ENCODE measurements at places on chromosomes 4 and X. TPM values are rescaled to one million over a fixed set of nuclear protein-coding genes. Genes with fewer than 3 reads are reported as not detected.
A peak's percentile ranks its signal among the peaks of the same experiment; 100 is the strongest.

DNA sequence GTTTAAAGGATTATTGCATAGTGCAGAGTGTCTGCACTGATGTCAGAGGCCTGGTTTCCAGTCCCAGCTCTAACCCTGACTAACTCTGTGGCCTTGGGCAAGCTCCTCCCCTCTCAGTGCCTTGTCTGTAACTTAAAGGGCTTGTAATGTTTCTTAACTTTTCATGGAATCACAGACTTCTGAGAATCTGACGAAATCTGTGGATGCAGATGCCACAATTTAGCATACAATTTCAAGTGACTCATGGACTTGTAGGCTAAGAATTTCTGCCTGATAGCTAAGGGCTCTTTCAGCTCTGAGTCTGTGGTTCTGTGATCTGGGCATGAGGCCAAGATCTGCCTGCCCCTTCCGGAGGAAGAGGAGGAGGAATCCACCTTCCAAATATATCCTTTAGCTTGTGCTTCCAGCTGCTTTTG, 236.9 kb downstream of the AR start:
- peak; percentile 37 for DNase-seq

DNA sequence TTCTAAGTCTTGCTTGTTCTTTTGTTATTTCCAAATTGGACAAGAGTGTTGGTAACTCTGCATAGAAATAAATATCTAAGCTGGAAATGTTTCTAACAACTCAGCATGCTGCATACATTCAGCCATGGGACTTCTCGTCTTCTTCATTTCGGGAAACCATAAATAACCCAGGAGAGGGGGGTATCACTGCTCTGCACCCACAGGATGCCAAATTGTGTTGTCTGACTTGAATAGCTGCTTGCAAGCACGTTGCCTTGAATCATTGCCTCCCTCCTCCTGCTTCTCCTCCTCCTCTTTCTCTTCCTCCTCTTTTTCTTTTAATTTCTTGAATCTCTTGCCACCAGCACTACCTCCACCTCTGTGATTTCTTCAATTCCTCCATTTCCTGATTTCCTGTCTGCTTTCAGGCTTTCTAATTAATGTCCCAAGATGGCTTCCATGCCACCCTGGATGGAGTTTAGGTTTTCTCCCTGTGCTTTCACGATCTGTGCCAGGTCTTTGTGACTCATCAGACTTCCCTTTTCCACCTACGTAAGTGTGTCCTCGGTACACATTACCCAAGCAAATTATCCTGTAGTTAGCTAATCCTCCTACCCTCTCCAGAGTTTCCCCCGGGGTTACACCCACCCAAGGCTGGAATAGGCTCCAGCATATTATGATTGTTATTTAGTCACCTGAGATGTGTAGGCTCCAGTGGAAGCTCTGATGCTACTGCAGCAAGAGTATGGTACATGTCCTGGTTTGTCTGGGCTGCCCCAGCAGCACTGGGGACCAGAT, 122.6 kb upstream of the VCX3B start:
- DNase-seq, result no peak

- no peak for DNase-seq
Observed at GRCh38 chrX:41608244-41608643, 80.5 kb upstream of the GPR34 start.

DNA sequence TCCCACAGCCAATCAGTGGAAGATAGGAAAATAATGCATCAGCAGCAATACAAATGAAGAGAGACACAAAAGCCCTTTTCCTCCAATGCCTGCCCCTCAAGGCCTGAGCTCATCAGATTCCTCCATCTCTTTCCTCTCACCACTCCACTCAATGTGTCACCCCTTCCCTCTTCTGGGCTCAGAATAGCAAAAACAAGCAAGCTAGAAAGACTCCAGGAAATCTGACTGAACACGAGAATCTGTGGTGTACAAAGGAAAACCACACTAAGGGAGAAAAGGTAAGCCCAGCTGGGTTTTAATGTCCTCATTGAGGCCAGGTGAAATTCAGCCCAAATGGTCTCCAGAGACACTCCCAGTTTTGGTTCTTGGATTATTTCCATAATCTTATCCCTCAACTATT, 46.3 kb downstream of the ARHGEF9 start:
- DNase-seq, result no peak

GRCh38 chrX:638482-639131, 8.0 kb downstream of the SHOX start:
- DNase-seq, result no peak

GRCh38 chr4:159719531-159719930, 616.7 kb downstream of the RAPGEF2 start:
- DNase-seq, result no peak

DNA sequence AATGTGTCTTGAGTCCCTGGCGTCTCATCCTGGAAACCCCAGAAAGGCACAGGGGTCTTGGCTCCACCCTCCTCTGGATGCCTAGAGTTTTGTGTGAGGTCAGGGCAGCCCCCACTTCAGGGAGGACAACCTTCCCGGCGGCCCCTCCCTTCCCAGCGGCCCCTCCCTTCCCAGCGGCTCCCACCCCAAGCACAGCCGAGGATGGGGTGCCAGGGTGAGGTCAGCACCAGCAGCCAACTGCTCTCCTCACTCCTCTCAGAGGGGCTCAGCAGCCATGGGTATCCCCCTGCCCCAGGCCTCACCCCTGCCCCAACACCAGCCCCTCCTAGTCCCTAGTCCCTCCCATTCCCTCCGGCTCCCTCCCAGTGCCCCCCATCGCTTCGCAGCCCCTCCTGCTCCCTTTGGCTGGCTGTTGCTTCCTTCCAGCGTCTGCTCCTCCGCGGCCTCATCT, 17.4 kb downstream of the DGKQ start:
- DNase-seq, result no peak

- no peak for DNase-seq
Observed at GRCh38 chrX:107731831-107732502, 43.6 kb downstream of the TSC22D3 start.

DNA sequence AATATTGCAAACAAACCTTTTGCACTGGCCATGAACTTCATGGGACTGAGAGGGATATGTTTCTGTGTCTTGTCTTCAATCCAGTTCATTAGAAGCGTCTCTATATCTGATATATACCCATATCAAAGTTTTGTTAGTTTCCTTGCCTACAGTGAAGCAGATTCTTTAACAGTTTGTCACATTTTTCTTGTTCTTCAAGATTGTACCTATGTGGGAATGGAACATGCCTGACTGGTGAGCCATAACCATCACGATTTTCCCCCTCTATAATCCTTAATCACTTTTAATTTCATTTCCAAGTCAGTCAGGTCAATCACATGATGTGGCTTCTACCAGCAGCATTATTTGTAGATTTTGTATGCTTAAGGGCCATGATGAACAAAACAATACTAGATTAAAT, 197.1 kb upstream of the PDE5A start:
- no peak for DNase-seq

GRCh38 chrX:70041993-70042392, 7.7 kb downstream of the AWAT2 start:
- no peak for DNase-seq

DNA sequence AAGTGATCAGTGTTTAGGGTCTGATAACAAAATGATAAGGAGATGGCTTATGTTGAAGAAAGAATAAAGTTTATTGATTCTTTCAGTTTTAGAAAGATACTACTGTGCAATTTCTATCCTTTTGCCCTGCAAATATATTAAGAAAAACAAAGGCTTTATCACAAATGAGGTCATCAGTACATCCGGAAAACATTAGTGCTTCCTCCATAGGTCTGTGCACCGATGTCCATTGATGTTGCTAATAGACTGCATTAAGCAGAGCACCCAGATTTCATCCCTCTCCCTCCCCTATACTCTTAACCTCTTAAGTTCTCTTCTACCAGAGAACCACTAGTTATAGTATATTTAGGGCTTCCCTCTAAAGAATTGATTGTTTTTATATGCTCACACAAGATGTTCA, 53.7 kb upstream of the HHIP start:
- no peak for DNase-seq

DNA sequence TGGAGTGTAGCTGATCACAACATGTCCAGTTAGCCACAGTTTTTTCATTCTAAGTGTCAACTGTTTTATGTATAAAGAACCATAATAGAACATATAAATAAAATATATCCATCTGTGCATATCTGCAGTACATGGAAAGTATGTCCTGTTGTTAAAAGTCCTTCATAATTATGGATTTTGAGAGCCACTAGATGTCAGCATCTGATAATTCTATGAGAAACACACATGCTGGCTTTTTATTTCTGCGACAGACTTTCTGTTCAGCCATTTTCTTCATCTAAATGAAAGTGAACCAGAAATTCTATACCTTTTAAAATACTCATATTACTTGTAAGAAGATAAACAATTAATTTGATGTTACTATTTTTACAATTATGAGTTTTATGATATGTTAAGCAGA, 251.5 kb downstream of the GPM6A start:
- DNase-seq, result peak; percentile 18

DNA sequence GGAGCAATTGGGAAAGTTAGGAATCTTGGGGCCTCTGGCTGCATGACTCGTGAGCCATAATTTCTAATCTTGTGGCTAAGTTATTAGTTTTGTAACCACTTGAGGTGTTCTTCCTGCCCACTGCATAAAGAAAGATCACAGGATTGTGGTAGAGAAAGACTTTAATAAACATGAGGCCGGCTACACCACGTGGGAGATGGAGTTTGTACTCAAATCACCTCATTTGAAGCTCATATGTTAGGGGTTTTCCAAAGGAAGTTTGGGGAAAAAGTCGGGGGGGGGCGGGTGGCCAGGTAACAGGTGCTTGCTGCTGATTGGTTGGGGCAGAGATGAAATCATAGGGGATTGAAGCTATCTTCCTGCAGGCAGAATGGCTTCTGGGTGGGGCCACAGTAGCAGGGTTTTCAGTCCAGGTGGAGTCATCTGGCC, 287.8 kb downstream of the ZNF674 start:
- no peak for DNase-seq

GRCh38 chr4:185480016-185480732, 8.6 kb upstream of the CCDC110 start:
- no peak for DNase-seq

DNA sequence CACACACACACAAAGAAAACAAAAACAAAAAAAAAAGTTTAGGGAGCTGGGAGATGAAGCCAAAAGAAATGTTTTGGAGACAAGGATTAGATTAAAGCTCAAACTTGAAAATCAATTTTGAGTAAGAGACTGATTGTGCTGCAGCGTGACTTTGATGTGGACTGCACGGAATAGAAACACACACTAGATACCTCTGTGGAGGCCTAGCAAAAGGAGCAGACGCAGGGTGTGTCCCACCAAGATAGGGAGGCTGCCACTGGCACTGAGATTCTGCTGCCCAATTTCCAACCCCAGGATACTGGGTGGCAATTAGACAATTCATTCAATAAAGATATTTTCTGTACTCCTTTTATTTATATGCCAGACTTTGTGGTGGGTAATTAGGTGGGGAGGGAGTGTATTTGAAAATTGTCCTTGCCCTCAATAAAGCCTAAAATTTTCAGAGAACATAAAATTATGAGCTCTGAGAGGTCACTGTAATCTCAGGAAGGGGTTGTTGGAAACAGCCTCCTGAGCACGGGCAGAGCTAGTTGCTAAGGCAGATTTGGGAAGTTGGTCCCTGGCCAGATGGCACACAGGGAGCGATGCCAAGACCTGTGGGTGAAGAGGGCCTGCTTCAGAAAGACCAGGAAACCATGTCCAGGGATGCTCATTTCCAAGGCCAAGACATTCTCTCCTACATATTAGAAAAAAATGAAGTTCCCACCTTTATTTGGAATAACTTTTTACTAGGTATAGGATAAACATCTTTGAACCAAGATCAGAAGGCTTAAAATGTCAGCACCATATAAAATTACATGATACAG, 1.9 kb upstream of the PPP3CA start:
- DNase-seq, result no peak

DNA sequence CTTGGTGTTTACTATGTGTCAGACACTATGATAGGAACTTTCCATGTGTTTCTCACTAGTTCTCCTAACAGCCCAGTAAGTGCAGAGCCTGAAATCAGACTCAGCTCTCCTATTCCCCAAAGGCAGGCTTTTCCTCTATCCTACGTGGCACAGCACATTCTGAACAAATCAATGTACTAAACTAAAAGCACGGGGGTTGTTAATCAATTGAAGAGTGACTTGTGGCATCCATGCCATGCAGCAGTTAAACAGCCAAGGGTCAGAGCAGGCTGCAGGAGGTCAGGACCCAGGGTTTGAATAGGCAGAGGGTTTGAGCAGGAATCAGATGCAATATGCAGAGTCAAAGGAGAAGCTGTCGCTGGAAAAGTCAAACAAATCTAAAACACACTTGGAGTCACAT, 289.7 kb upstream of the LDB2 start:
- DNase-seq, result no peak

DNA sequence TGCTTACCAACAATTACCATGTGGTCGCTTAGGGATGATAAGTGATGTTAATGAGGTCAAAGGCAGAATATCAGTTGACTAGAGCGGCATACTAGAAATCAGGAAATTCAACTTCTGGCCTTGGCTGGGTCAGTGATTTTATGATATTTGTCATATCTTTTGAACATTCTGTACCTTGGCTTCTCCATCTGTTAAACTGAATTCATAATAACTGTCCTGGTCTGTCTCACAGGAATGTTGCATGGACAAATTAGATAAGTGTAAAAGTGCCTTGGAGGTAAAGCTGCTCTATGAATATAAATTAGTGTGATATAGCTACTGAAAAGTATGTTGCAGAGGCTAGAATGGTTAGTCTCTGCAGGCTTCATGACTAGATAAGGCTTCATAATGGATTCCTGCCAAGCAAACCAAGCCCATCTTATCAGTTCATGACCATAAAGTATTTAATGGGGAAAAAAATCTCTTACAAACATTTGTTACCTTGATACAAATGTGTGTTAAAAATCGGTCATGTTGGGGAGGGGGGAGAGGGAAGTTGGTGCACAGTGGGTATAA, 104.6 kb upstream of the BMPR1B start:
- DNase-seq, result no peak

DNA sequence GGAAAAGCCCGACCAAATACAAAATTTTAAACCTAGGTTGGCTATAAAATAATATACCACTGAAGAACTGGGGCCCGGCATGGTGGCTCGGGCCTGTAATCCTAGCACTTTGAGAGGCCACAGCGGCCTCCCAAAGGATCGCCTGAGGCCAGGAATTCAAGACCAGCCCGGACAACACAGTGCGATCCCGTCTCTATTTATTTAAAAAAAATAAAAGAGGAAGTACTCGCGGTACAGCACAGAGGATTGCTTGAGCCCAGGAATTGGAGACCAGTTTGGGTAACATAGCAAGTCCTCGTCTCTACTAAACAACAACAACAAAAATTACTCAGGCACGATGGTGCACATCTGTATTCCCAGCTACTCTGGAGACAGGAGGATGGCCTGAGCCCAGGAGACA, 44.8 kb upstream of the CDKN2AIP start:
- no peak for DNase-seq

SUPT20HL2 gene
- 0.06 TPM for polyA plus RNA-seq

TLR3 gene
- polyA plus RNA-seq, result 4.7 TPM

PRSS12 gene
- 1.7 TPM for polyA plus RNA-seq

CT45A10 gene
- polyA plus RNA-seq, result not detected

CSAG3 gene
- polyA plus RNA-seq, result not detected

BGN gene
- 189 TPM for polyA plus RNA-seq

LGI2 gene
- 0.79 TPM for polyA plus RNA-seq

CXCL11 gene
- polyA plus RNA-seq, result 0.06 TPM

P2RY10 gene
- polyA plus RNA-seq, result 0.51 TPM

NIPAL1 gene
- 1.2 TPM for polyA plus RNA-seq

SHOX gene
- not detected for polyA plus RNA-seq

IL3RA gene
- 16.7 TPM for polyA plus RNA-seq

FOXR2 gene
- polyA plus RNA-seq, result not detected

HERC5 gene
- 6.5 TPM for polyA plus RNA-seq
